ENCODE measurements at places on chromosomes 6 and 20. TPM values are rescaled to one million over a fixed set of nuclear protein-coding genes. Genes with fewer than 3 reads are reported as not detected.

GRCh38 chr6:119669221-119669620 is 319.7 kb upstream of the MAN1A1 start:
- DNase-seq: no peak

GRCh38 chr6:37695273-37695672 is 2.4 kb downstream of the MDGA1 start:
- DNase-seq: no peak

DNA sequence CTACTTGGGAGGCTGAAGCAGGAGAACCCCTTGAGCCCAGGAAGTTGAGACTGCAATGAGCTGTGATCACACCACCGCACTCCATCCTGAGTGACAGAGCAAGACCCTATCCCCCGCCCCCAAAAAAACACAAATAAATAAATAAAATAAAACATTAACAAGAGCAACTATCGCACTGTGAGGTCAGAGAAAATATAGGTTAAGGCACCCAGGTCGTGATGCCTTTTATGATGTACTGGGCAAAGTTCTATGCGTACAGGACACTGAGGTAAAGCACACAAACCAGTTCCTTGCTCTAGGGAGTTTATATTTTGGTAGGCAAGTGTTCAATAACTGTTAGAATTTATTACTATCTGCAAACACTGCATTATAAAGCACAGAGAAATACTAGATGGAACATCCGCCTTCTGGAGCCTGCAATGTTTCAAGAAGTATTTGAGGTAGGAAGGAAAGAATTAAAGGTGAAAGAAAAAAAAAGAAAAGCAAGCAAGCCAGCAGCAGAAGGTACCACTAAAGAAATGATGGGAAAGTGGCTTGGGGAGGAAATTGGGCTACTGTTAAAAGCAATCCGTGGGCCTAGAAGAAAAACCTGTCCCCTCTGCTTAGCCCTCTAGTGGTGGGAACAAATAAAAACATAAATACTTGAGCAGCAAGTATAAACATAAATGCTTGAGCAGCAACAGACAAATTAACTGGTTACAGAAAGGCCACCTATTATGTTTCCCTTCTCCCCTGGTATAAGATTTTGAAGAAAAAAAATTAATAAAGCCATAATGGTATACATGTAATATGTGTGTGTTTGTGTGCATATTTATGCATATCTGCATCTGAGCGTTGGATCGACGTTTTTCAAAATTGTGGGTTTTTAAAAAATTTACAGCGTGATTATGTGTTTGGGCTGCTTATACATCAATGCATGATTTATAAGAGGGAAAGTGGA is 128.0 kb downstream of the PHACTR1 start:
- DNase-seq: no peak

DNA sequence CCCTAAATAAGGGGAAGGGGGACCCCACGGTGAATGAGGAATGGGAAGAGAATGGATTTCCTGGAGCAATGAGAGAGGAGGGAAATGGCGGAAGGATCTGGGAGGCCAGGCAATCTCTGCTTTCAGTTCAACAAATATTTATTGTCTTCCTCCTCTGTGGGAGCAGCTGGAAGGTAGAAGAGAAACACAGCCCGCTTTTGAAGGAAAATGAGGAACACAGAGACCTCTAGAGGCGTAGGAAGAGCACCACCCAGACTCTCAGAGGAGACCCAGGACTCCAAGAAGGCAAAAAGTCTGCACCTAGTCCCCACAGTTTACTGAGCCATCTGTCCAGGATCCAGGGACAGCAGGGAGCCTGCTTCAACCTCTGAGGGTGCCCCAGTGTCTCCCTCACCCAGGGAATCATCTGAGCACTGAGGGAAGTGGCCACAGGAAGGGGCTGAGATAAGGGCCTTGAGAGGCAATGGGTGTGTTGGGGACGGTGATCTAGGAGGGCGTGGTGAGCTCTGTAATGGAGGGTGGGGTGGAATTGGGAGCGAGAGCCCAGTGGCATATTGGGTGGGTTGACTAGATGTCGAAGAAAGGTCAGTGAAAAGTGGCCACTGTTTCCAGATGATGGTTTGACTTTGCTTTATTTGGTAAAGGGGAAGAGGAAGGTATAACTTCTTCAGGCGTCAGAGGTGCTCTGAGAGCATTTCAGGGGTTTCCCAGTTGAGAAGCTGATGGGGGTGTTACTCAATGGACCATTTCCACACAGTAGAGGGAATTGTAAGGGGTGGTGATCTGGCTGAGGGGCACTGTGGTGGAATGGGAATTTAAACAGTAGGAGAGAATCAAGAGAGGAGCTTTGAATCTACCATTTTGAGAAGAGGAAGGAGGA is 610 bp downstream of the PSORS1C1 start:
- DNase-seq: no peak

DNA sequence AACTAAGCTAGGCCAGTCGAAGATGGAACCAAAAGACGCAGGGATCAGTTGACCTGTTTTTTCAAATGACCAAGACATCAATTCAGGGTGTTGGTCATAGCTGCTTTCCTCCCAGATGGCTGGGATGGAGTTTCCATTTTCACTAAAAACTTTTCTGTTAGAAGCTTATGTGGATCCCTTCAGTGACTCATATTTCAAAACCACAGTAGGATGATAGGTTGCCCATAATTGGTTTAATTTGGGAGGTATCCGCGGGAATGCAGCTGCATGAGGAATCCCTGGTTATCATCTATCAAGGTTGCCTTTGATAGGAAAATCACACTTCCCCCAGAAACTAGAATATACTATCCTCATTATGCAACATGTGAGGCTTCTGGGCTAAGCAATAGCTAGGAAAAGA is 150.9 kb upstream of the MLIP start:
- DNase-seq: no peak

DNA sequence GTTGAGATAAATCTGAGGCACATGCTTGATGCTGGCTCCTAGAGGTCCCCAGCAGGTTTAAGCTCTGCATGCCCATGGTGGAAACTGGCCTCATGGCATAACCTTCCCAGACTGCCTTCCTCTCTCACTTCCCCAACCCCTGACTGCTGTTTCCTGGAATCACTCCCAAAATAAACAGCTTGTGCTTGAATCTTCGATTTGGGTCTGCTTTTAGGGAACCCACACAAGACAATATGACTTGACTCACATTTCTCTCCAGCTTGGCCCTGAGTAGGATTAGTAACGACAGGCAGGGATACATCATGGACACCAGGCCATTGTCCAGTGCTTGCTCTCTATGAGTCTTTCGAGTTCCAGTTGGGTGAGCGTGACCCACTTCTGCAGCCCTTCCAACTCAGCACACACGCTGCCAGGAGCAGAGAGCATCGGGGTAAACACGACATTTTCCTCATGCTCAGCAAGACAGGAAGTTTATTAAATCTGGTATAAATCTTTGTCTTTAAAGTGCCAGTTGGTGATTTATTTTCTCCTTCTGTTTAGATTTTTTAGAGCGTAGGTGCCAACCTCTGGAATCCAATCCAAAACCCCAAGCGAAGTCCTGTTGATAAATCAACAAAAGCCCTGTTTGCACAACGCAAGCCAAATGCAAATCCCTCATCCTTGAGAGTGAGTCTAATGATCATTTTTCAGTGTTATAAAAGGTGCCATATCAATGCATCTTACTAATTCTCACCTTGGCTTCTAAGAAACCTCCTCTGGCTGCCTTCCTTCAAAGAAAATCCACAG is 135.0 kb downstream of the FOXA2 start:
- DNase-seq: no peak

GRCh38 chr6:148431840-148432239 is 89.2 kb downstream of the SASH1 start:
- DNase-seq: no peak

GRCh38 chr6:130661077-130661476 is 166.1 kb upstream of the SMLR1 start:
- DNase-seq: no peak

GRCh38 chr6:139271056-139271455 is 20.7 kb downstream of the TXLNB start:
- DNase-seq: no peak

- DNase-seq: no peak
Observed at GRCh38 chr6:36284359-36284758, 14.5 kb downstream of the PNPLA1 start.

DNA sequence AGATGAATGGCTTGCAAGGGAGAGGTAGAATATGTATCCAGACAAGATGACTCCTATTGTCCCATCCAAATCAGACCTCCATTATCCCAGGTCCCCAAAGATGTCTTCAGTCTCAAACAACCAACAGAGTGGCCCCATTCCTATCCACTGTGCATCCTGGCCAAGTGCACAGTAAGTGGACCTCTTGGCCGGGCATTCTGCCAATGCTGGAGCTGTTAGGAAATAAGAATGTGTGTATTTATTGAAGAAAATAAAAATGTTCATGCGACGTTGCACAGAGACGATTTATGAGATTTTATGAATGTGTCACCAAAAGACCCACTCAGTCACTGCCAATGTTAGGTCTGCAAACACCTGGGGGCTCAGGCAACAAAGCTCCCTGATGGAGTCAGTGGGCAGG is 196.0 kb downstream of the MAFB start:
- no peak for DNase-seq

DNA sequence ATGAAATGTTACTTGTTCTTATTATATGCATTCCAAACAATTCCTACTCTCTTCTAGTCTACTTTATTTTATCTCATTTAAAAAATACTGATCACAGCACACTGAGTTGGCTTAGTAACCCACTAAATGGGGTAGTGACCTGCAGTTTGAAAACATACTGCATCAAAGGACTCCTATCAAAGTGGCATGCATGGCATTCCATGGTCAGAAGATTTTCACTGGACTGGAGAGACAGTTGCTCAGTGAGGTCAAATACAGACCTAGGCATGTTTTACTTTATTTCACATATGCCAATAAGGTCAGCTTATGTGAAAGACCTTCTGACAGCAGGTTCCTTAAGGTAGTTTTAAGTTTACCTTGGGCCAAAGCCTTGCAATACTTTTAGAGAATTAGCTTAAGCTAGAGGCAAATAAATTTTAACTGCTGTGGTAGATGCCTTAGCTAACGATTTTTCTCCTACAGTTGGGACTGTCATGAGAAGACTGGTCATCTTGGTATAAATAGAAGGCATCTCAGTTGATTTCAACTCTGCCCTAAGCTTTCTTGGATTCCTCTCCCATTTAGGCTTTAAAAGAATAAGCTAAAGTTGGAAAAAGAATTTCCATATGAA is 35.1 kb downstream of the TPD52L1 start:
- no peak for DNase-seq

DNA sequence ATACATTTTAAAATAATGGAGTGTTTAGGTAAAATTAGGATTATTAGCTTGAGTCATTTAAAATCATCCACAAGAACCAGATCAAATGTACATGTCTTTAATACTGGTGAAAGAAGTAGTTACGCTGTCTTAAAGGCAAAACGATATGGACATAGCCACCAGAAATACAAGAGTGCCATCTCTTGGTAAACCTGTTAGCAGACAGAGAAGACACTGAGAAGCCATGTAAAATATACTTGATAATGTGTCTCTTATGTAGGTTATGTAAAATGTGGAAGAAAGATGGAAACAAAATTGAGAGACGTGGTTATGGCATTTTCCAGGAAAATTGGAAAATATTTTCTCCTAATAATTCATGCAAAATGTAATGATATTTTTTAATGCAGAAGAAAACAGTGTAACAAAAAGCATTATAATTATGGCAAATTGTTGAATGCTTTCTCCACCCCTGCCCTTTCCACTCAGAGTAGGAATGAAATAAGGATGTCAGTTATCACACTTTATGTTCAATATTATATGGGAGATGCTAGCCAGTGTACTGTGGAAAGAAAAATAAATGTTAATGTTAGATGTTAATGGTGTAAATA is 12.2 kb upstream of the SLC17A2 start:
- DNase-seq: peak; percentile 20

- no peak for DNase-seq
Observed at GRCh38 chr6:161694995-161695394, 421.1 kb upstream of the AGPAT4 start.

DNA sequence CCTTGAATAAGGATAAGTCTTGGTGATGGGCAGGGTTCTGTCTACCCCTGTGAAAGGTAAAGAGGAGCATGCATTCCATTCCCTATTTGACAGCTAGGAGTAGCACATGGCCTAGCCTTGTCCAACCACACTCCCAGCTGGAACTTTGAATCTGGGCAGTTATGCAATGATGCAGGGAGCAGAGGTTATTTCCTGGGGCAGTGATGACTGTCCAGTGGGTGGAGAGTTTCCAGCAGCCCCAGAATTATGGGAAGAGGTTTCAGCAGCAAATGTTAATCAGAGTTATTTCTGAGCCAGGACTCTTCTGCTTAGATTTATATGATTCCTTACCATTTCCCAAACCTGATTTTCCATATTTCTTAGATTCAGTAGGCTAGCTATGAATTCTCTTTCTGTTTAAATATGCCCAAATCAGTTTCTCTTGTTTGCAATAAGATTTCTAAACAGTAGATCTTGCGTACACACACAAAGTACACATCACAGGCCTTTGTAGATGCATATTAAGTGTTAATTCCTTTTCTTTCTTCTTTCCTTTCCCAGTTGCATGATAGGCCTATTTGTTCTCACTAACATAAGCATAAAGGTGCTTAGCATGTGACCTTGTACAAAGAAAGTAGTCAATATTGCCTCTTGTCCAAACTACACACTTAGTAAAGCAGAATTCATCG is 17.3 kb upstream of the TXLNB start:
- no peak for DNase-seq

- no peak for DNase-seq
Observed at GRCh38 chr6:73796881-73797280, 100.9 kb downstream of the CD109 start.

The TLDC2 gene
- under 0.01 TPM for total RNA-seq

The ARG1 gene
- 0.41 TPM for total RNA-seq

The VNN1 gene
- under 0.01 TPM for total RNA-seq
